ENCODE measurements at places on chromosomes 7 and 10.

DNA sequence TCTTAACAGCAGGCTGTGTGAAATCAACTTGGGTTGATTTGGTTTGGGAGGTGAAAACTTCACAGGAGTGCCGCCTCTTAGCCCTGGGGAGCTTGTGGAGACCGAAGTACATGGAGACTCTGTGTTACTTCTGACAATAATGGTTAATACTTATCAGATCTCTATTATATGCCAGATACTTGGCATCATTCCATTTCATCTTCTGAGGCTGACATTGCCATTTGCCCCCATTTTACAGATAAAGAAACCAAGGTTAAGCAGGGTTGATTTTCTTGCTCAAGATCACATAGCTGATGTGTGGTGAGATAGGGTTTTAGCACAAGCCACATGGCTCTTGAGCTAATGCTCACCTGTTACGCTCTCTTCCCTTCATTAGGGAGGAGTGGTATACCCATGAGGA lies 150.6 kb upstream of the FAM13C start:
- no peak for DNase-seq

DNA sequence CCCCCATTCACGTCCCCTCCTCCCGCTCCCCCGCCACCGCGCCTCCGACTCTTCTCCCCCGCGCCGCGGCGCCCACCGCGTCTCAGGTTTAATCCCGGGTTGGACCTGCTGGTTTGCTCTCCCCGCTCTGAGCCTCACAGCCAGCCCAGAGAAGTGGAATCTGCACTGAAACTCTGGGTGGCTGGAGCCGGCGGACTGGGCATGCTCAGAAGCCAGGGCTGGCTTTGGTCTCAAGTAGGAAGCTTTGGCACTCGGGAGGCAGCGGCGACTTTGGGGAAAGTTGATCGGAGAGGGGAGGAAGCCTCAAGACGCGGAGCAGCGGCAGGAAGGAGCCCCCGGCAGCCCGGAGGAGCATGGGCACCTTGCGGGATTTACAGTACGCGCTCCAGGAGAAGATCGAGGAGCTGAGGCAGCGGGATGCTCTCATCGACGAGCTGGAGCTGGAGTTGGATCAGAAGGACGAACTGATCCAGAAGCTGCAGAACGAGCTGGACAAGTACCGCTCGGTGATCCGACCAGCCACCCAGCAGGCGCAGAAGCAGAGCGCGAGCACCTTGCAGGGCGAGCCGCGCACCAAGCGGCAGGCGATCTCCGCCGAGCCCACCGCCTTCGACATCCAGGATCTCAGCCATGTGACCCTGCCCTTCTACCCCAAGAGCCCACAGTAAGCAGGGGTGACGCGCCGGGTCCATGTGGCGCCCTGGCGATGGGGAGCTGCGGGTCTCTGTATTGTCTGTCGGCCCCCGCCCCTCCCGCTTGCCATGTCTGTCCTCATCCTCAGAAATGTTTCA lies at the start of gene PRKG1:
Gene PRKG1, plus strand, starts transcription at position 250 of the 791 bp plus-strand sequence.
- DNase-seq = peak; percentile 90

DNA sequence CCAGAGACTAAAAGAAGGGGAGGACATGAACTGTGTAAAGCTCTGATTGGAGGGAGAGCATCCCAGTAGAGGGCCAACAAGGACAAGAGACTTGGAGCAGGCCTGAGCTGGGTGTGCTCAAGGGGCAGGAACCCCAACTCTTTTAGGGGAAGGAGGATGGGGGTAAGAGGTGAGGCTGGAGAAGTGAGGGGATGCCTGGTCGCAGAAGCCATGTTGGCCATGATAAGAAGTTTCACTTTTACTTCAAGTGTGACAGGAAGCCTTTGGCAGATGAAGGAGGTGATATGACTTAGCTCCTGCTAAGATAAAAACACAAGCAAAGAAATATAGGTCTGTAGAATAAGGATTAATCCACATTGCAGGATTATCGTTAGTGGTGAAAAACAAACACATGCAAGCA lies 208.3 kb downstream of the JAZF1 start:
- DNase-seq = no peak

DNA sequence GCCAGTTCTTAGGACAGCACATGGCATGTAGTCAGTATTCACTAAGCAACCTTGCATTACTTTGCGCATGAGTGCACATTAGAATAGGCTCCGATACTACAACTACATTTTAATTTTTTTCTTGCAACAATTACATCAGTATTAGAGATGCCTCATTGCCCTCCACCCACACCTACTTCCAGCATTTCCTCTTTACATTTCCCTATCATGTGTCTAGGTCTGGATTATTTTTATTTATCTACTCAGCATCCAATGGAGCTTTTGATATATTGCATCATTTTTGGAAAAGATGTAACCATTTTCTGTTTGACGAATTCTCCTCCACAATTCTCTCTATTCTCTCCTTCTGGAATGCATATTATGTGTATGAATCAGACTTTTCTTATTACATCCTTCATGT lies 258.2 kb upstream of the GLI3 start:
- no peak for DNase-seq

DNA sequence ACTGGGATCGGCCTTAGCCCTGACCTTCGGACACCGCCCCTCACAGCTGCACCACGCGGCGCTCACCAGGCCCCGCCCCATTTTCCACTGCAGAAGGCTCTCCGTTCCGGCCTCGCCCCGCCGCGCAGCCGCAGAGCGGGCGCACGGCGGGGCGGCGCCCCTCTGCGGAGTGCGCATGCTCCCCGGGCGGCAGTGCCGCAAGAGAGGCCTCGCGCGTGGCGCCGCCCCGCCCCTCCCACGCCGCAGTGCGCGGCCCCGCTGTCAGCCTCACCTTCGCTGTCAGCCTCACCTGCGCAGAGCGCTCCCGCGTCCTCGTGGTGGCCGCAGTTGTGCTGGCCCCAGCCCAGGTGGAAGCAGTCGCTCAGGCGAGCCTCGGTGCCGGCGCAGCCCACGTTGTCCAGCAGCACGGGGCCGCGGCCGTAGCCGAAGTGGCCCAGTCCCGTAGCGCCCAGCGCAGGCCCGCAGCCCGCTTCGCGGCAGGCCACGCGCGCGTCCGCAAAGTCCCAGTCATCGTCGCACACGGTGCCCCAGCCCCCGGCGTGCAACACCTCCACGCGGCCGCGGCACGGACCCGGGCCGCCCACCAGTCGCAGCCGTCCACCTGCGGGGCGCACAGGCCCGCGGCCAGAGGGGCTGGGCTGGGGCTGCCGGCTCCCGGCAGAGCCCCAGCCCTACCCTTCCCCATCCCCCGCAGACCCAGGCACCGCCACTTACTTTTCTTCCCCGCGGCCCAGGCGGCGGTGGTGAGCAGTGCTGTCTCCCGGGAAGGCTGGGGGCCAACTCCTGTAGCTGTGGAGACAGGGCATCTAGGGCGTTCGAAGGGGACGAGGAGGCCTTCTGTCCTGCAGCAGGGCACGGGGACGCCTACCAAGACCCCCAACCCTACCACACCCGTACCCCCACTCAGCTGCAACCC lies 16.1 kb downstream of the SSC4D start:
- DNase-seq = peak; percentile 95

Measured in stomach (tissue), 19 donors.